ENCODE measurements at places on chromosomes 16 and 17.

- DNase-seq = no peak
Measured at GRCh38 chr17:82383411-82383810, 11.8 kb downstream of the UTS2R start.

- no peak for DNase-seq
Measured at GRCh38 chr17:40355804-40356758, 8.5 kb downstream of the GJD3 start.

GRCh38 chr17:81962499-81963441, 1.8 kb upstream of the NOTUM start:
- no peak for DNase-seq

DNA sequence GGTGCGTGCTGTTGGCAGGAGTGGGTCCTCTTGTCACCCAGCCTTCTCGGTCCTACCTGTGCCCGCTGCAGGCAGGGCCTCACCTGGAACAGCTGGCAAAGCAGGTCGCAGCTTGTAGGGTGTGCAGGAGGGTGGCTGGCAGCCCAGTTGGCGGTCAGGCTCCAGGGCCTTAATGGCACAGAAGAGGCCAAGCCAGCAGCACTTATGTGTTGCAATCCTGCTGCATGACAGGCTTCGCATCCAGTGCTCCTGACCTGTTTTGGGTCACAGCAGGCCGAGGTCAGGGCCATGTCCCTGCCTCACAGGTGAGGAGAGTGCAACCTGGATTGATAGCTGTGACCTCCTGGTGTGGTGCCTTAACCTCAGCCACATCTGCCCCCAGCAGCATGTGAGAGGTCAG, 31.9 kb downstream of the ZC3H18 start:
- no peak for DNase-seq

DNA sequence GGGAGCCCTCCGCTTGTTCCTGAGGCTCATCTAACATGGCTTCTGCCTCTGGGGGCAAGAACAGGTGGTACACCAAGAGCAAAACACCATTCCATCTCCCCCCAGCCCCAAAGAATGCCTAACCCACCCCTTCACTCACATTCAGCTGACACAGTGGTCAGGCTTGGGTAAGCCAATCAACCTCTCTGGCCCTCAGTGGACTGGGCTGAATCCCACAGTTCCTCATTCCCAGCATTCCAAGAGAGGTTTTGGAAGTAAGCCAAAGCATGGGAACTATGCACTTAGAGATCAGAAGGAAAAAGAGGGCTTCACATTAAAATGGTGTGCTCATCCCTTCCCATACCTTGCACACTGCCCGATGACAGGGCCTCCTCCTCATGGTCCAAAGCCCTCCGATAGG, 7.8 kb downstream of the PIGS start:
- DNase-seq = no peak

GRCh38 chr16:58194790-58195189, 3.1 kb downstream of the CSNK2A2 start:
- DNase-seq = no peak

GRCh38 chr17:29827179-29827578, 102.8 kb downstream of the SSH2 start:
- no peak for DNase-seq

GRCh38 chr17:69346766-69347165, 19.8 kb upstream of the ABCA5 start:
- DNase-seq = no peak

Measured in stimulated activated CD4-positive, alpha-beta T cell treated with anti-CD3 and anti-CD28 coated beads, Interleukin-2, amount 100 ng/mL, for 24 hours (primary cell).